ENCODE measurements at places on chromosomes 16 and 17.

DNA sequence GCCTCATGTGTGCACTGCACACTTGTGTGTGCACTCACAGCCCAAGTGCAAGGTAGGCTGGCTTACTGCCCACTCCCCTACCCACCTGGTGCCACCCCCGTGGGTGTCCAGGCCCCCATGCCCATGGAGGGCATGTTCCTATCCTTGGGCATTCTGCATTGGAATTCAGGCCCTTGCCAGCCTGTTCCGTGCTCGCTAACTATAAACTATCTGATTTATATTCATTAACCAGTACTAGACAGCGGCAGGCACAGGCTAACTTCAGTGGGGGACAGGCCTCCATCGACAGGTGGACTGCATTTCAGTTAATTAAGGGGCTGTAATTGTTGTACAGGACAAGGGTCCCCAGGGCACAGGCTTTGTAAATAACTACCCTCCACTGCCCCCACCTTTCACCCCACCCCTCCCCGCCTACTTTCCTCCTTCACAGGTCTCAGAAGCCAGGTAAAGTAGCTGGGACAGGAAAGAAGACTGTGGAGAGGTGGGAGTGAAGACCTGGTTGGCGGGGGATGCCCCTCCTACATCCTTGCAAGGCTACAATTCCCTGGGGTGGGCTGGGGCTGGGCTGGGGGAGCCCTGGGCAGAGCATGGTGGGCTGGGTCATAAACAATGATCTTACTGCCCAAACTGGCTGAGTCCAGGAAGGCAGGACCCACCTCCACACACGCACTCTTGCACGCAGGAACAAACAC is 119.0 kb upstream of the LHX1 start:
- no peak for DNase-seq

- no peak for DNase-seq
Measured at GRCh38 chr16:50459496-50460080, 88.6 kb upstream of the NKD1 start.

GRCh38 chr17:7972131-7972785 is 30.2 kb upstream of the GUCY2D start:
- DNase-seq = no peak

GRCh38 chr17:17351901-17352781 is 49.0 kb downstream of the NT5M start:
- no peak for DNase-seq

DNA sequence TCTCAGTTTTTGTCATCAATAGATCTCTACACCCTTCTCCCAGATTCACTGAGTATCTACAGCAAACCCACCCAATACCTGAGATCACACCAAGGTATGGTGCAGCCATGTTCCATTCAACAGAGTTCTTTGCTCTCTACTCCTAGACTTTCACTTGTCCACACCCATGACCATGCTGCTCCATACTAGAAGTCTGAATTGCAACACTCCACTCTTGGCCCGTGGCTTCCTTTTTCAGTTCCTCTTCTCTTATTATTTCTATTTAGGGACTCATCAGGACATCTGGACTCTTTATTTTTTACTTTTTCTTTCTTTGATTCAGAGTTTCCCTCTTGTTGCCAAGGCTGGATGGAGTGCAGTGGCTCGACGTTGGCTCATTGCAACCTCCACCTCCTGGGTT is 37.1 kb downstream of the YWHAE start:
- DNase-seq = no peak

DNA sequence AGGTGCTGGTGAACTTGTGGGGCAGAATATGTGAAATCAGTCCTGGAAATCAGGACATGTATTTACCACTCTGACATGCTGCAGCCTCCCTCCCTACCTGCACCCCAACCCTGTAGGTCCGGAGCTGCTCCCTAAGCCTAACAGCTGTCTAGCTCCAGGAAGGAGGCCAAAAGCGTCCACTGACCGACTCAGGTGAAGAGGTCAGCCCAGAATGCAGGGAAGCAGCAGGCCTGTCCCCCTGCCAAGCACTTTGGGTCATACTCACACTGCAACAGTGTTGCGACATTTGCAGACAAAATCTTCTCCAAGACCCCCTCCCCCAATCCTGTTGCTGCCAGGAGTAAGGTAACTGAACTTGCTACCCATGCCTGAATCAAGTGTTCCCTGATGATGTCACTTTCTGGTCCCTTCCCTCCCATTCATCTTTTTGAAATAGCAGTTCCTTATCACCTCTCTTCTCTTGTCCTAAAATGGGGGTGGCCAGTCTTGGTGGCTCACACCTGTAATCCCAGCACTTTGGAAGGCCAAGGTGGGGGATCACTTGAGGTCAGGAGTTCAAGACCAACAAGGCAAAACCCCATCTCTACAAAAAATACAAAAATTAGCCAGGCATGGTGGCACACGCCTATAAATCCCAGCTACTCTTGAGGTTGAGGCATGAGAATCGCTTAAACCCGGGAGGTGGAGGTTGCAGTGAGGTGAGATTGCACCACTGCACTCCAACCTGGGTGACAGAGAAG is 1.3 kb upstream of the ACLY start:
- DNase-seq = no peak

DNA sequence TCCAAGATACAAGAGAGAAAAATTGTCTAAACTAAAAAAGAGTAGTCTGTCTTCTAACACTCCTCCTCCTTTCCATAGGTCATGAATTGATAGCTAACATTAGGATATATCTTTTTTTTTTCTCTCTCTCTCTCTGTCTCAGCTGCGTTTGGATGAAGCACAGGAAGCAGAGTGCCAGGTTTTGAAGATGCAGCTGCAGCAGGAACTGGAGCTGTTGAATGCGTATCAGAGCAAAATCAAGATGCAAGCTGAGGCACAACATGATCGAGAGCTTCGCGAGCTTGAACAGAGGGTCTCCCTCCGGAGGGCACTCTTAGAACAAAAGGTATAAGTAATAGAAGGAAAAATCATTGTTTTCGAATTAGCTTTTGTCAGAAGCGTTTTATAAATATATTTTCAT is 32.9 kb downstream of the ABHD15 start:
- no peak for DNase-seq

- DNase-seq = no peak
Measured at GRCh38 chr16:67543582-67543981, 15.0 kb downstream of the RIPOR1 start.

Measured in T-helper 9 cell (primary cell).